ENCODE measurements at places on chromosomes 16 and 17. TPM values are rescaled to one million over a fixed set of nuclear protein-coding genes. Genes with fewer than 3 reads are reported as not detected.
A peak's percentile ranks its signal among the peaks of the same experiment; 100 is the strongest.

GRCh38 chr17:44552361-44552760 is 4.9 kb upstream of the FZD2 start:
- no peak for DNase-seq

- peak; percentile 54 for DNase-seq
Measured at GRCh38 chr16:86261379-86261778, 248.9 kb upstream of the FOXF1 start.

DNA sequence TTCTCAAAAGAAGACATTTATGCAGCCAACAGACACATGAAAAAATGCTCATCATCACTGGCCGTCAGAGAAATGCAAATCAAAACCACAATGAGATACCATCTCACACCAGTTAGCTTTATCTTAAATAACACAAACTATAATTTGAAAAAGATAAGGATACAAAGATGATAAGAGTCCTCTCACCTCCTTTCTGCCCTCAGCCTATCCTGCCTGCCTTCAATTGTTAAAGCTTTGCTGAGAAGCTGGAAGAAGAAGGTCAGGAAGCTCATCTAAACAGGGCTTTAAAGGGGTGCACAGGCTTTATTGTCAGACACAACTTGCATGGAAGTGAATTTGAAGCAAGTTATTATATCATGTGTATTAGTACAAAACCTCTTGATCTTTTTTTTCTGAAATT is 676.3 kb upstream of the GOT2 start:
- DNase-seq: no peak

- no peak for DNase-seq
Measured at GRCh38 chr17:35002876-35003551, 22.7 kb downstream of the LIG3 start.

- no peak for DNase-seq
Measured at GRCh38 chr16:72171236-72171635, 719 bp downstream of the PMFBP1 start.

GRCh38 chr16:78823027-78823426 is 723.6 kb downstream of the WWOX start:
- no peak for DNase-seq

DNA sequence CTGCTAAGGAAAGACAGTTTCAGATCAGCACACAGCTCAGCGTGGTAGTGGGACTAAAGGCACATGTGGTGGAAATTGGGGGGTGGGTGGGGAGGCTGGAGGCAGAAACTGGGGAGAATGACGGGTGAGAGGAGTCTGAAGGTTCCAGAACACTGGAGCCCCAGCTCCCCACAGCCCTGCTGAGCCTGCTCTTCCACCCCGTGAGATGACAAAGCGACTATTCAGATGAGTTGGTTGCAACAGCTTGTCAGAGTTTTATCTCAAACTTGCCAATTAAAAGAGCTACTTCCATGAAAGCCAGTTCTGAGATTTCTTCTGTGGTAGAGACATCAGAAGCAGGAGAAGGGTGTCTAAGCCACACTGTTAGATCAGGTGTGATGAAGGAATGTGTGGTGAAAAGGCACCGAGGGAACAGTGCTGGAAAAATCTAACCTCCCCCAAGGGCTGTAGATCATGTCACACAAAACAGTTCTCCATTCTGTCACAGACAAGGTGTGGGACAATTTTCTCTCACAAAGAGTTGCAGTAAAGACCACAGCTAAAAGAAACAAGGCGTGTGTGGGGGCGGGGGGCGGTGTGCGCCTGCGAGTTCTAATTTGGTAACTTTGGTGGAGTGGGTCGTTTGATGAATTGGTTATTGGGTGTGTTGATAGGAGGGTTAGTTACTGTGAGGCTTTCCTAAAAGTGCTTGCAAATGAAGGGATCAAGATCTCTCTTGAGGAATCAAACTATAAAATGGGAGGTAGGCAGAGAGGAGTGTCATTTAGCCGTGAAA is 39.0 kb downstream of the CCDC182 start:
- DNase-seq: no peak

- DNase-seq: no peak
Measured at GRCh38 chr17:11273596-11273995, 32.6 kb downstream of the SHISA6 start.

DNA sequence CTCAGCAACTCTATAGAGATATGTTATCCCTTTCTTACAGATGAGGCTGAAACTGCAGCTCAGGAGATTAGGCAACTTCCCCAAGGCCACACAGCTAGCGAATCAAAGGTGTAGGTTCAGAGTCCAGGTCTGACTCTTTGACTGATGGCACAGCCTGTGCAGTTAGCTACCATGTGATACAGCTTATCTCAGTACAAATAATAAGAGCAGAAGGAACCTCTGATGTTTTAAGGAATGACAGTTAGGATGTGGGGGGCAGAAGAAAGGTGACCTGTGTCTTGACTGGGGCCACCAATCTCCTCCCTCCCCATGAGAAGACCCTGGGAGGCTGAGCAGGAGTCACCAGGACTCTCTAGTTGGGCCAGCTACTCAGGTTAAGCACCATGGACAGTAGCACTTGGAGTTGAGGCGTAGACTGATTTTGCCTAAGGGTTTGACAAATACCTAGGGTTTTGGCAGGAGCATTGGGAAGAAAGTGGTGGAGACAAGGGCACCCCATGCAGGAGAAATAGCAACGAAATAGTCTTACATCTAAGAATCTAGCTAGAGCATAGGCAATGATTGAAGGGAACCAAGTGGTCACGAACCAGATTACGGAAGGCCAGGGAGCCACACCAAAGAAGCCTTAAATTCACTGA is 22.8 kb upstream of the ACSM2B start:
- no peak for DNase-seq

DNA sequence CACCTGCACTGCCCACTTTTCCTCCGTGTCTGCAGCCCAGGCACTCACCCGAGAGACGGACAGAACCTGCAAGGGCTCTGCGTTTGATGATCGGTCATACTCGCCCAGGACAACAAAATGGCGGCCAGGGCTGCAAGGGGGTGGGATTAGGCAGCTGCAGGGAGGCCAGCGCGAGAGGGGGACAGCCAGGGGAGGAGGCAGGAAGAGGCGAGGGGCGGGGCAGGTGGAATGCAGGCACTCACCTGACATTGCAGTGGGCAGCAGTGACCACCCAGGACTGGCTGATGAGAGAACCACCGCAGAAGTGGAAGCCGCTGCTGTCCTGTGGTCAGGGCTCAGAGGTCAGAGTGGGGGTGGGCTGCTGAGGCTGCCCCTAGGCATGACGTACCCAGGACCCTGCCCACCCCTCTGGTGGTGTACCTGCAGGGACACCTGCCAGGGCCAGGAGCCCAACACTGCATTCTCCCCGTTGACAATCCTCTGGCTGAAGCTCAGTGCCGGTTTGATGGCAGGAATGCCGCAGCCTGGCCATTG is 917 bp downstream of the CTRL start:
- no peak for DNase-seq

- peak; percentile 57 for DNase-seq
Measured at GRCh38 chr16:1182950-1183907, 30.3 kb downstream of the CACNA1H start.

DNA sequence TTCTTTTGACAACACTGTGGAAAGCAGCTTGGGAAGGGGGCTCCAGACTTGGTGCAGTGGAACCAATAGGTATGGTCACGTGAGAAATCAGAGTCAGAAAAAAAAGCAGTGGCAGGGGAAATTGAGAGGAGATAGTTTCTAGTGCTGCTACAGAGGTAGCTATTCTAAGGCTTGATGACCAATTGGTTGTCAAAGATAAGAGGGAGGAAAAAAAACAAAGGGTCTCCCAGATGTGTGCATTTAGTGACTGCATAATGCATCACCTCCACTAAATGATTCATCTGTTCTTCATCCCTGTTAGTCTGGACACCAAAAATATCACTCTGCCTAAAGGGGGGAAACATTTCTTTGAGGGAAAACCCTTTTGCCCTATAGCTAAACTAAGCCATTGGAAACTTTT is 56.5 kb downstream of the PIGL start:
- DNase-seq: peak; percentile 66

- no peak for DNase-seq
Measured at GRCh38 chr16:56912746-56913708, 18.9 kb upstream of the HERPUD1 start.

DNA sequence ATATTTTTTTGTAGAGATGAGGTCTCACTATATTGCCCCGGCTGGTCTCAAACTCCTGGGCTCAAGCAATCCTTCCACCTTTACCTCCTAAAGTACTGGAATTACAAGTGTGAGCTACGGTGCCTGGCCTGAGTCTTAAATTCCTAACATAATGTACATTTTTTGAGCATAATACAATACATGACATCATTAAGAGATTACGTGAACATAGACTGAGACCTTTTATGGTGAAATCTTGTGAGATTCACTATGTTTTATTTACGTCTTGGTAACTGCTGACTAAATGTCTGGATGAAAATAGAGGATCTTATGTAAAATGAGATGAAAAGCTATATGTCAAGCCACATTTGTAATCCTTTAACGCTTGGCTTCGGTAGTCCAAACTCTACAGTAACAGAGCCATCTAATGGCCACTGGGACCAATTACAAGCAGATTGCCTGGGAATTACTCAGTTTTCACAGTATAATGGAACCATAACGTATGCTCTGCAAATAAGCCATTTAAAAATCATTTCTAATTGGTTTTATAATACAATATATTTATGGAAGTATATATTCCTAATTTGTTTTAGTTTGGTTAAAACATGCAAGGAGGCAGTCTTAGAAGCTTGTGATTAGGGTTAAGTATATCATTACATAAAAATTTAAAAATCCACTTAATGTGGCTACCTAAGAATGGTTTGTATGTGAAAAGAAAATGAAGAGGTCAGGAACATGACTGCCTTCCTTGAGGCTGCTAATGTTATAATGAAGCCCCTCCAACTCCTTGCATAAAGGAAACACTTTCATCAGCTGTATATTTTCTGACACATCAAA is 8.1 kb upstream of the EFCAB13 start:
- DNase-seq: peak; percentile 74

- DNase-seq: peak; percentile 74
Measured at GRCh38 chr17:41492771-41493170, 3.1 kb upstream of the KRT36 start.

- DNase-seq: no peak
Measured at GRCh38 chr17:16952401-16952800, 19.5 kb downstream of the TNFRSF13B start.

DNA sequence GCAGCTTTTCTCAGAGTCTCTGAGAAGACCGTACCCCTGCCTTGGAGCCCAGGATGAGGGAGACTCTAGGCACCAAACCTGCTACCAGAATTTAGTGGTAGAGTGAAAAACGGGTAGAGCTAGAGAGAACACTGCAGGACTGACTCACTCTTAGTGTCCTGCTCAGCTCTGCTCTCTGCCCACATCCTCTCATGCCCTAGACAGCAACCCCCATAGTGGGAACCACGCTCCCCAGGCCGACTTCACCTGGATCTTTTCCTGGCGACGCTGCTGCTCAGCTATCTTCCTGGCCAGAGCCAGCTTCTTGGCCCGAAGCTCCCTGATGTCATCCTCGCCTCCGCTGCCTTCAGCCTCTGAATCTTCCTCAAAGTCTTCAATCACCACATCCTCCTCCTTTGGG is 26.7 kb downstream of the HIC1 start:
- peak; percentile 83 for DNase-seq

DNA sequence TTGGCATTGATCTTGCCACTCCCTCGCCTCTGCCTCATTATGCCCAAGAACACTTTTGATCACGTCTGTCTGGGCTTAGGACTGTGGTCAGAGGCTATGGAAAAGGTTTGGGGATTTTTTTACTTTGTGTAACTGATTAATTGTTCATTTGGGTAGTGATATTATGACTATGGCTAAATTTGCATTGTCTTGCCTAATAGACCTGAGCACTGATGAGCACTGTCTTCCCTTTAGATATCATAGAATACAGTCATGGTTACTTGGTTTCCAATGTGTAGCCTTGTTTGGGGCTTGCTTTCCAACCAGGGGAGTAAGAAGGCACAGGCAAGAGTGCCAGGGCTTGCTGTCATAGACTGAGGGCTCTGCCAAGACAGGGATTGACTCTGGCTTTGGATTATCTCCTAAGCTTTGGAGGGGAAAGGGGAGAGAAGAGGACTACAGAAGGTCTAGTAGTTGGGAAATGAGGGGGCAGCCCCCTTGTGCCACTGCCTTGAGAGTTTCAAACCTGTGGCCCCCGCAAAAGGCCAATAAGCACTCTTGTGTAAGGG is 13.7 kb downstream of the LIMD2 start:
- DNase-seq: no peak

DNA sequence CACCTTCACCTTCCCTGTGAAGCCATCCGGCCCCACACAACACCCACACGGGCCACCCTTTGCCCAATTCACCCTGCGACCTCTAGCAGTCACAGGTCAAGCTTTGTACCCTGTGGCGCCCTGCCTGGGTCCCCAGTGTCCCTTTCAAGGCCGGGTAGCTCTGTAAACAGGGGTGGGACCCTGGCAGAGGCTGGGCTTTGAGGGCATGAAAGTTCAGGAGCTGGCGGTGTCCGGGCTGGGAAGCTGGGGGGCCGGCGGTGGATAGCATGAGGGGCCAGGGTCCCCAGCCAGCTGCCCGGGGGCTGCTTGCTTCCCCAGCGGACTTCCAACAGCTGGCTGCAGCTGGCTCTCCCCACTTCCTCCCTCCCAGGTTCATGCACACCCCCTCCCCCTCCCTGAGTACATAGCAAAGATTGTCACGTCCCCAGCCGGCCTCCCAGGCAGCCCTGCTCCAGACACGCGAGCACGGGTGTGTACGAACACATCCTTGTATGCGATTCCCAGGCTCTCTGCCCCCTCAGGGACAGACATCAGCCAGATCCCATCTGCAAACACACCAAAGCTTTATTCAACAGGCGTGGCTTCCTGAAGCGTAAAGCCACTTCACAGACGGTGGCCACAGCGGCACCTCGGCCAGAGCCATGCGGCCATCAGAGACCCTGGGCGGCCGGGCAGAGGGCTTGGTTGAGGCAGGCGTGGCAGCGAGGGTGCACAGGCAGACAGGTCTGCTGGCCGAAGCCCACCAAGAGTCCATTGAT is 8.2 kb downstream of the NTHL1 start:
- DNase-seq: peak; percentile 70

- peak; percentile 65 for DNase-seq
Measured at GRCh38 chr17:38667099-38667786, 7.5 kb downstream of the EPOP start.

GRCh38 chr16:86714166-86714565 is 135.8 kb downstream of the FOXL1 start:
- DNase-seq: no peak

GSG1L gene
- not detected for total RNA-seq

RAB26 gene
- 0.11 TPM for total RNA-seq

SRCIN1 gene
- 0.80 TPM for total RNA-seq

MVD gene
- 27.7 TPM for total RNA-seq

CCL16 gene
- not detected for total RNA-seq

PHB1 gene
- total RNA-seq: 182 TPM

Data from Daoy (cell line).